Naive thymus-derived CD4-positive, alpha-beta T cell (primary cell): ENCODE measurements at places on chromosomes 16 and 17.

DNA sequence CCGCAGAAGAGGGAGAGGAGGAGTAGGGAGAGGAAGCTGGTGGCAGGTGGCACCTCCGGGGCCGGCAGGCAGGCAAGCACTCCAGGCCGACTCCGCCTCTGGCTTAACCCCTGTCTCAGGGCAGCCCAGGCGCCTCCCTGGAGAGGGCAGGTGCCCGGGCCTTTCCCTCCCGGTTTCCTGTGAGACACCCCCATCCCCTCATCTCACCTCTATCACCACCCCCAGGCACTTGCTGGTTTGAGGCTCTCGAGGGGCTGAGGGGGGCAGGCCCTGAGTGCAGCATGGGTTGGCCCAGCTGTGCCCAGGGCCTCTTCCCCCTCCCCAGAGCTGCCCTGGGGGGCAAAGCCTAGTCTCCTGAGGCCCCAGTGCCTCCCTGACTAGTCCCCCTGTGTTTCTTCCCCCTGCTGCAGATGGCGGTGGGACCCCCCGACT is 6.0 kb downstream of the DOC2A start:
- no peak overlapping the region for H3K4me3 ChIP-seq
- no peaks in the 10 kb centered on the region for H3K4me1 ChIP-seq
- no peak overlapping the region for H3K27ac ChIP-seq
- DNase-seq = no peak
- no peaks in the 10 kb centered on the region for H3K27me3 ChIP-seq

DNA sequence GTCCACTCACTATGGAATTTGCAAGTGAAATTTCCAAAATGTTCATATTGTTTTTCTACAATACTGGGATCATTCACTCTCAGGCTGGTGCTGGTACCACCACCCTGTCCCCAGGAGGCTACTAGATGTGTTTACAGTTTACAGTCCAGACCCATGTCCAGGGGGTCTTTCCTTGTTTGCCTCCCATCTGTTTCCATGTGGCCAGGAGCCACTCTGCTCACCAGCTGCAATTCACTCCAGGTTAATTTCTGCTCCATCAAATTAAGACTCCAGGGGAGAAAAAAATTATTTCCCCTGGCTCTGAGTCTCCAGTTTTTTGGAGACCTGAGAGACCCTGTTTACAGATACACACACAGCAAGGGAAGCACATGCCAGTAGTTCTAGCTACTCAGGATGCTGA is 12.5 kb upstream of the SRSF1 start:
- DNase-seq = no peak
- H3K27me3 ChIP-seq = peaks cover 4% of the 10 kb centered on the region
- no peak overlapping the region for H3K4me3 ChIP-seq
- H3K36me3 ChIP-seq = no peaks in the 10 kb centered on the region
- H3K27ac ChIP-seq = no peak overlapping the region
- H3K4me1 ChIP-seq = no peaks in the 10 kb centered on the region

- H3K27me3 ChIP-seq = no peaks in the 10 kb centered on the region
- H3K27ac ChIP-seq = no peak overlapping the region
- peak; percentile 71 for DNase-seq
- peaks cover 4% of the 10 kb centered on the region for H3K4me1 ChIP-seq
- H3K4me3 ChIP-seq = no peak overlapping the region
- H3K36me3 ChIP-seq = no peaks in the 10 kb centered on the region
Observed at GRCh38 chr16:391885-392335, 5.1 kb upstream of the NME4 start.

DNA sequence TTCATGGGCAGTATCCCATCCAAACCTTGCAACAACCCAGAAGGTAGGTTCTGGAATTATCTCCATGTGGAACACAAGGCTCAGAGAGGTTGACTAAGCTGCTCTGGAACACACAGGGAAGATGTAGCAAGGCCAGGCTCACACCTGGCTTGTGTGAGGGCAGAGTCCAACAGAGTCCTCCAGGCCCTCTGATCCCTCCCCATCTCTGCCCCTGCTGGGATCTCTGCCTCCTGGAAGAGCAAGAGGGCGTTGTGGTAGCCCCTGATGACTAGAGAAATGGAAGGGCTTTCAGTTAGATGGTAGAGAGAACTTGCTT is 7.0 kb upstream of the PPP1R1B start:
- no peak overlapping the region for H3K27ac ChIP-seq
- DNase-seq = no peak
- H3K4me1 ChIP-seq = peaks cover 12% of the 10 kb centered on the region
- no peaks in the 10 kb centered on the region for H3K36me3 ChIP-seq
- H3K4me3 ChIP-seq = no peak overlapping the region

- H3K4me1 ChIP-seq = no peaks in the 10 kb centered on the region
- H3K27ac ChIP-seq = no peak overlapping the region
- no peak for DNase-seq
- no peaks in the 10 kb centered on the region for H3K36me3 ChIP-seq
Observed at GRCh38 chr17:36152639-36153120, 23.8 kb downstream of the TBC1D3B start.

- H3K4me1 ChIP-seq = peaks cover 5% of the 10 kb centered on the region
- H3K4me3 ChIP-seq = no peak overlapping the region
- H3K36me3 ChIP-seq = no peaks in the 10 kb centered on the region
Observed at GRCh38 chr16:48459167-48459566, 74.0 kb upstream of the SIAH1 start.

DNA sequence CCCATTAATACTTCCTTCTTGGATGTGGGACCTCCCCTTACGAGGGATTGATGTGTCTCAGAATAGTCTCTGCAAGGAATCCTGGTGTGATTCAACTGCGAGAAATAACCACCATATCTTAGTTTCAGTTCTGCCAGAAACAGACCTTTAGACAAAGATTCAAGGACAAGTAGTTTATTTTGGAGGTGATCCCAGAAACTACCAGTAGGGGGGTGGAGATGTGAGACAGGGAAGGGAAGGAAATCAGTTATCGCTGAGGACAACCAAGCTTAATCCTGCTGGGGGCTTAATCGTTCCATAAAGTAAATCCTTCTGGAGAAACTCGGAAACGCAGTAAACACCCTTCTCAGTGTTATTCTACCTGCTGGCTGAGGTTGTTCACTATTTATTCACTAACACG is 5.0 kb upstream of the SDR42E1 start:
- no peaks in the 10 kb centered on the region for H3K36me3 ChIP-seq
- no peaks in the 10 kb centered on the region for H3K4me1 ChIP-seq
- DNase-seq = no peak
- H3K27me3 ChIP-seq = peaks cover 5% of the 10 kb centered on the region

GRCh38 chr17:28421787-28422305 is 15.8 kb upstream of the SLC46A1 start:
- no peak overlapping the region for H3K4me3 ChIP-seq
- H3K36me3 ChIP-seq = no peaks in the 10 kb centered on the region
- H3K4me1 ChIP-seq = no peaks in the 10 kb centered on the region

GRCh38 chr17:29909236-29910003 is 20.6 kb downstream of the SSH2 start:
- no peak overlapping the region for H3K27ac ChIP-seq
- no peak overlapping the region for H3K4me3 ChIP-seq
- no peaks in the 10 kb centered on the region for H3K36me3 ChIP-seq
- DNase-seq = no peak

DNA sequence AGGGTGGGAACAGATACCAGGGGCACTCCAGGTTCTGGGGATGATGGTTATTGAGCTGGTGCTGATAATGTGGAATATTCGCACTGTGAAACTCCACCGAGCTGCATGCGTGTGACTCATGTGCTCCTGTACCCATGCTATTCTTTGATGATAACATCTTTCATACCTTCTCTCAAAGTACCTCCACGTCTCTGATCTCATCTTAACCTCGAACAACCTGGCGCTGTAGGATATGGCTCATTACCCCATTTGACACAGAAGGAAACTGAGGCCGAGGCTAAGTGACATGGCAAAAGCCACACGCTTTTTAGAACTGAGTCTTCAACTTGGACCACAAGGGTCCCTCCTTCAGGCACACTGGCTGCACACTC is 30.2 kb upstream of the MRPS23 start:
- no peak overlapping the region for H3K27ac ChIP-seq
- H3K4me3 ChIP-seq = no peak overlapping the region
- no peaks in the 10 kb centered on the region for H3K27me3 ChIP-seq
- DNase-seq = no peak
- peaks cover 1% of the 10 kb centered on the region for H3K4me1 ChIP-seq
- no peaks in the 10 kb centered on the region for H3K36me3 ChIP-seq

DNA sequence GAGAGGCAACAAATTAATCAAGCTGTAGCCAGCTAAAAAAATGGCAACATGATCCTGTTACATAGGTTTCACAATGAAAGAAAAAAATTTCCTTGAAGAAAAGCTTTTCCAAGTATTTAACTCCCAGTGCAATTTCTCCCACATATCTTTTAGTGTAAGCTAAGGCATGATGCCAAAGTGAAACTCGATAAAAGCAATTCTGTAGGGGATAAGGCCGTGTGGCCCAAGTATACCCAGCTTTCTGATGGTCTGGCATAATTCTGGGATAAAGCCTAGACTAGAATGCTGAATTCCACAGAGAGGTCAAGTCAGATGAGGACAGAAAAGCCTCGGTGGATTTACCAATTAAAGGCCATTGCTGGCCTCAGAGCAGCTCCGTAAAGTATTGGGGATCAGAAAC is 36.2 kb downstream of the CTCF start:
- H3K27me3 ChIP-seq = no peaks in the 10 kb centered on the region
- H3K4me1 ChIP-seq = no peaks in the 10 kb centered on the region
- DNase-seq = no peak
- H3K27ac ChIP-seq = peak overlapping the region; percentile 12

- no peak for DNase-seq
- H3K27ac ChIP-seq = no peak overlapping the region
- H3K36me3 ChIP-seq = no peaks in the 10 kb centered on the region
- no peaks in the 10 kb centered on the region for H3K4me1 ChIP-seq
Observed at GRCh38 chr16:5024632-5025031, 9.1 kb downstream of the NAGPA start.

GRCh38 chr17:74639704-74640151 is 16.2 kb upstream of the CD300E start:
- H3K4me1 ChIP-seq = peaks cover 8% of the 10 kb centered on the region
- DNase-seq = no peak
- H3K36me3 ChIP-seq = no peaks in the 10 kb centered on the region
- peaks cover 4% of the 10 kb centered on the region for H3K27me3 ChIP-seq

DNA sequence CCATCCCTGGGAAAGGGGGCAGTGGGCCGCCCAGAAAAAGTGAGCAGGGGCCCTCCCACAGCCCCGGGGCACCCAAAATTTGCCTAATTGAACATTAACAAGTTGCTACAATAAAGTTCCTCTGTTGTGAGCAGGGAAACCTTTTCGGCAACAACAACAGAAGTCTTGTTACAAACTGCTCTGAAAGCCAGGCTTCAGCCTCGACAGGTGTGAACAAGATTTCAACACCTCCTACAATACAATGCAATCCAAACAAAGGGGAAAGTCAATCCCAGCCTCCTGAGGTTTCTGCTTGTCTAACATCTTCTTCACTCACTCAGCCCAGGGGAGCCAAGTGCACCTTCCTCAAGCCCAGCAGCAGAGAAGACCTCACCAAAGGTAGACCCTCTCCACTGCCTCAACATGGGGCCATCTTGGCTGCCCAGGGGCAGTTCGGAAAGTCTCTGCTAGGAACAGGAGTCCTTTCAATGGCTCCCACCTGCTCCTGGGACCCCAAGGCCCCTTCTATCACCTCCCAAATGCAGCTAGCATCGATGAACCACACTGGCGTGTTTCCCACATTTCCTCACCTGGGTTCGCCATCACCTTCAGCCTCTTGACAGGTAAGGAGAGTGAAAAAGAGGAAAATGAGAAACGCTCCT is 19.1 kb downstream of the ZFHX3 start:
- no peak overlapping the region for H3K4me3 ChIP-seq
- H3K27me3 ChIP-seq = no peaks in the 10 kb centered on the region
- no peaks in the 10 kb centered on the region for H3K4me1 ChIP-seq
- no peak for DNase-seq

DNA sequence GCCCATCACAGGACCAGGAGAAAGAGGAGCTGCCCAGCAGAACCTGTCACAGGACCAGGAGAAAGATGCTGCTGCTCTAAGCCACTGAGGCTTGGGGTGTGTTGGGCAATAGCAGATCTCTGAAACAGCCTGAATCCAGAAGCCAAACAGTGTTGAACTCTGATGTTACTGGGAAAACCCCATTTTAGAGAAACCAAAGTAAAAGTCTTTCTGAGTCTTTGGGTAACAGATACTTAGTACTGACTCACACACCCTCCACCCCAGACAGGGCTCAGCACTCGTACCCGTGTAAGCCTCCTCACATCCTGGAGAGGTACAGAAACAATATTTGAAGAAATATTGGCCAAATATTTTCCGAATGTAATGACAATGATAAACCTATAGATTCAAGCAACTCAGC is 82.8 kb upstream of the GNG13 start:
- no peak overlapping the region for H3K4me3 ChIP-seq
- H3K4me1 ChIP-seq = no peaks in the 10 kb centered on the region
- no peak for DNase-seq

DNA sequence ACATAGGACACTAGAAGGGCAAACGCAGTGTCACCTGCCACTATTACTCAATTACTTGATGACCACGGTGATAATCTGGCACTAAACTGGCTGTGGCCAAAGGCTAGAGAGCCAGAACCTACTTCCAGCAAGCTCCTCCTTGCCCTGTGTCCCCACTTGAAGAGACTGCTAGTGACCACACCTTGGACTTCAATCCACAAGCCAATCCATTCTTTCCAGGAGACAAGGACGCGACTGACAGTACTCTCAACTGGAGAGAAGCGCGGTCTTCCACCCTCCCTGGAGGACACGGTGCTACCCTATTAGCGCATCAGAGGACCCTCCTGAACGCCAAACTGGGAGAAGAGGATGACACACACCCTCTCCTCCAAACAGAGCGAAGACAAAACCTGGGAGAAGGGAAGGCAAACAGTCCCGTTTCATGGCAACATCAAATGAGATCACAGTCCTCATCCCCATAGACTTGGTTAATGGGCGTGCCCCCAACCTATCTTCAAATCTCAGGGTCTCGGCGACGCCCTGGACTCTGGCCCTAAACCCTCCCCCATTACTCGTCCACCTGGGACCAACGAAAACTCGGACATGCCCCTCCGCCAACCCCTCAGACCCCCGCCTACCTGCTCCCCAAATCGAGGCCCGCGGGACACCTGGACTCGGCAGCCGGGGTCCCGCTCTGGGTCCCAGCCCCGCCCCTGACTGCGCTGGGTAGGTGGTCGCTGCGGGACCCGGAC is 508 bp downstream of the FLCN start:
- DNase-seq = no peak
- H3K36me3 ChIP-seq = no peaks in the 10 kb centered on the region
- H3K4me1 ChIP-seq = peaks cover 18% of the 10 kb centered on the region
- peak overlapping the region; percentile 97 for H3K27ac ChIP-seq
- H3K4me3 ChIP-seq = peak overlapping the region; percentile 92
- H3K27me3 ChIP-seq = no peaks in the 10 kb centered on the region

DNA sequence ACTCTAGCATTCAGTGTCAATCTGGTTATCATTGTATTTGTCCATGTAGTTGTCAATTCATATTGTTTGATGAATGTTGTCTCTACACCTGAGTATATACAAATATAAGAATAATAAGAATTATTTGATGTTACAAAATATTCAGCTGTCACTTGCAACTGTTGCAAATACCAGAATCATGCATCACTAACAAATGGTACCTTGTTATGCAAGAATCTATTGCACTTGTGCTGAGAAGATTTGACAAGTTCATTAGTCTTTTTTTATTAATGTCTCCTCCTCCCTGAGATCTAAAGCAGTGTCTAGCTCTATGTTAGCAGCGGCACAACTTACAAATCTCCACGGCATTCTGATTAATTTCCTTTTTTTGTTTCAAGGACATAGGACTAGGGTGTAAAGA is 22.2 kb upstream of the AKAP1 start:
- H3K4me1 ChIP-seq = no peaks in the 10 kb centered on the region
- no peak overlapping the region for H3K27ac ChIP-seq
- no peaks in the 10 kb centered on the region for H3K36me3 ChIP-seq
- no peak for DNase-seq
- H3K27me3 ChIP-seq = no peaks in the 10 kb centered on the region

- no peaks in the 10 kb centered on the region for H3K27me3 ChIP-seq
- DNase-seq = peak; percentile 30
- peak within 1 kb of the TSS; percentile 58 for H3K4me3 ChIP-seq
- H3K27ac ChIP-seq = peak within 1 kb of the TSS; percentile 69
- no peaks in the 10 kb centered on the region for H3K36me3 ChIP-seq
Observed at GRCh38 chr16:17470908-17471718, at the start of gene XYLT1. XYLT1 (minus strand) TSS chr16:17470960; CDS start chr16:17470796, 164 bp downstream.
